MG63 (cell line): ENCODE measurements at places on chromosomes 6 and 20. TPM values are rescaled to one million over a fixed set of nuclear protein-coding genes. Genes with fewer than 3 reads are reported as not detected.

FABP7 gene
- total RNA-seq: not detected in 2 replicates

HLA-DRB5 gene
- not detected in 2 replicates for total RNA-seq

FAM209B gene
- total RNA-seq: not detected in 2 replicates

SMIM26 gene
- 32.8 and 200 TPM in 2 replicates for total RNA-seq
